Stimulated activated naive CD8-positive, alpha-beta T cell treated with anti-CD3 and anti-CD28 coated beads, Interleukin-15, amount 100 ng/mL, for 72 hours (primary cell): ENCODE measurements at places on chromosomes 2 and 18.
A peak's percentile ranks its signal among the peaks of the same experiment; 100 is the strongest.

DNA sequence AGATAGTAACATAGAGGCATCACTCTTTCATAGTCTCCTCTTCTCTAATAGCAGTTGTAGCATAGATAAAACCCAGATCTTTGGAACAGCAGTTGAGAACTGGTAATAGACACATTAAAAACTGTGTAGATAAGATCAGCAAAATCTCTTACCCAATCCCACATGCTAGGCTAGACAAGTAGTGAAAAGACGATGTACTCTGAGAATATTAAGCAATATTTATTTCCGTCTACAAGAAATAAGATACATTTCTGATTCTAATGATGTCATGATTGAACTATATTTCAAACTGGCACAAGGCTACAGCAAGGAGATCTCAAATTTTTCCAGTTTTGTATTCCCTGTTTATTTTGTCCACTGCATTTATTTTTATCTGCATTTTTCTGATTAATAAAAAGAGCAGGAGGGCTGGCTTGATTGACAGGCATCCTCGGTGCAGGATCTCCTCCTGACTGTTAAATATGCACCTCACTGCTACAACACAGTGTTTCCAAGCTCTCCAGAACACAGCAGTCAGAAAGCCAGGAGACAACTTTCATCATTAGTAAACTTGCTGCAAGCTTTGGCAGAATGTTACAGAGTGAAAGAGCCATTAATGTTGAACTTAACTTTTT, 73.3 kb upstream of the ATIC start:
- DNase-seq, result no peak

GRCh38 chr2:200747668-200748618, 63.8 kb upstream of the BZW1 start:
- DNase-seq, result no peak

GRCh38 chr2:214203744-214204289, 207.0 kb upstream of the VWC2L start:
- no peak for DNase-seq

DNA sequence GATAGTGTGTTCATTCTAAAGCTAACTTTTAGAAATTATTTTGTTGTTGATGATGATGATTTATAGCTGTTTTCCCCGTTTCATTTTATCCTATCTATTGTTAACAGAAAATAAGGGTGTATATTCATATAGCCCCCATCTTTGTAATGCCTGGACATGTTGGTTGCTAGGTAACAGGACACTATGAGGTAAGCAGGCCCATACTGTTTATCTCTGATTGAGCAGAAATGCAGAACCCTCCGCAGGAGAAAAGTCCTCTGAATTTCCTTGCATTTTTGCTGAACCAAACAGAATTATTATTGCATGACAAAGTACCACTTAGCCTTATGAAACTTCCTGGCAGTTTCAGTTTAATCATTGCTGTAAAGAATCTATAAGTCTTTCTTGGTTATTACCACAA, 339.4 kb downstream of the DCC start:
- no peak for DNase-seq

- DNase-seq, result no peak
Measured at GRCh38 chr2:9258953-9259399, 52.4 kb downstream of the ASAP2 start.

- DNase-seq, result no peak
Measured at GRCh38 chr18:60568220-60568619, 195.6 kb upstream of the MC4R start.

DNA sequence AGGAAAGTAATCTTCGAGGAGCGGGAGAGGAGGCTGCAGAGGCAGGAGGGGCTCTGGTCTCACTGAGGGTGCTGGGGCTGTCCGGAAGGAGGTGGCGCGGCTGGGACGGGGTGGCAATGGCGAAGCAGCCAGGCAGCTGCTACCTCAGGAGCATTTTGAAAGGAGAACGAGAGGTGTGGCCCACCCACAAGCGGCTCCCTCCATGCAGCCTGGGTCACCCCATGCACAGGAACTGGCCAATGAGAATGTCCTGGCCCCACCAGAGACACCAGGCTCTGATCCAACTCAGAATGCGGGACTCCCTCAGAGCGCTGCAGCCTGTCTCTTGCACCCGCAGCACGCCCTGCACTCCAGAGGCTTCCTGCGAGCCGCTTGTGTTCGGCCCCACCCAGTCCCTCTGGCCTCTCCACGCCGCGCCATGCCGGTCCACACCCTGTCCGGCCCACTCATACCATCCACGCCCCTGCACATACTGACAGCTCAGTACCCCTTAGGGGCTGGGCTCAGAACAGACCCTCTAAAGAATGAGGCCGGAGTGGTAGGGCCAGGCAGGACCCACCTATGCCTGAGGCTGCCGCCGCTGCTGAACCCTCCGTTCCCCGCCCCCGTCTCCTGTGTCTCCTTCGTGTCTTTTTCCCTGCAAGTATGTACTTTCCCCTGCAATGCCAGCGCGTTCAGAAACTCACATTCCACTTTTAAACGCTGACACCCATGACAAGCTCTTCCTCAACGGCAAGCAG, 6.4 kb upstream of the BOK start:
- no peak for DNase-seq

GRCh38 chr2:118371515-118371914, 283.2 kb downstream of the INSIG2 start:
- DNase-seq, result peak; percentile 11

GRCh38 chr18:3760741-3761140, 310.8 kb downstream of the TGIF1 start:
- no peak for DNase-seq

GRCh38 chr2:105821428-105822125, 76.9 kb downstream of the NCK2 start:
- no peak for DNase-seq

GRCh38 chr2:183244300-183244844, 120.1 kb downstream of the NUP35 start:
- DNase-seq, result no peak

- no peak for DNase-seq
Measured at GRCh38 chr2:70732766-70733645, 35.0 kb downstream of the ADD2 start.

GRCh38 chr2:220043155-220043989, 415.9 kb downstream of the SLC4A3 start:
- DNase-seq, result no peak

DNA sequence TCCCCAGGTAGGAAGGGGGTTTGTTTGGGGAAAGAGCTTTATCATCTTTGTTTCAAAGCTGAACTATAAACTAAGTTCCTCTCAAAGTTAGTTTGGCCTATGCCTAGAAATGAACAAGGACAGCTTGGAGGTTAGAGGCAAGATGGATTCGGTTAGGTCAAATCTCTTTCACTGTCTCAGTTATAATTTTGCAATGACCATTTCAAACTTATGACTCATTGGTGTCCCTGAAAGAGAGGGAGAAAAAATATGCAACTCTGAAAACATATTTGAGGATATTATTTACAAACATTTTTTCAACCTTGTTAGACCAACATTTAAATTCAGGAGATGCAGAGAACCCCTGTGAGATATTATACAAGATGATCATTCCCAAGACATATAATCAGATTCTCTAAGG, 95.7 kb downstream of the EFEMP1 start:
- no peak for DNase-seq

GRCh38 chr2:215521031-215521430, 85.2 kb upstream of the FN1 start:
- no peak for DNase-seq

DNA sequence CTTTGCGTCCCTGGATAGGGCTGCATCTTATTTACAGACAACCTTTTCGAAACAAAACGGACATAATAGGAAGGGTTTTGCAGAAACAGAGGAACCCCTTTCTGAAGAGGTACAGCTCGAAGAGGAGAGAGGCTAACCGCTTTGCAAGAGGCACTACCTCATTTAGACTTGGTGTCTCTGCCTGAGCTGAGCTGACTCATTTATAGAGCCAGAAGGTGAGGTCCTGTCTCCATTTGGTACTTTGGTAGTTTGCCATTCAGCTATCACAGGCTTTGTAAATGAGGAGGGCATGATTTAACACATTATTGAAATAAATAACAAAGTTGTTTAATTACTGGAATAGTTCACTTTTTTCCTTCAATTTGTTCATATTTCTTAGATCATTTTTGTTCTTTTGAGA, 2.2 kb upstream of the NXPH2 start:
- no peak for DNase-seq

DNA sequence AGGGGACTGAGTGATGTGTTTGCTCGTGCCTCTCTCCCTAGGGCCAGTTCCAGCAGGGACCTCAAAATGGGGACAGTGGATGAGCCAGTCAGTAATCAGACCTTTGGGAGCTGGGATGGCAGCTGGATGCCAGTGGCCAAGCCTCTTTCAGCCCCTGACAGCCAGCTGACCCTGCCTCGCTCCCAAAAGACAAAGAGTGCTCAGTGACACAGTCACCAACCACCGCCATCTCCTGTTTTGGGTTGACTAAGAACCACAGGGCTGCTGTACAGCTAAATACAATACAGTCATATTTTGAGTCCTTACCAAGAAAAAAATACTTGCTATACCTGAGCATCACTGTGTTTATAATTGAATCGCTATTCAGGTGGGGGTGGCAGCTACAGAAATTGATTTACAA, 75.7 kb downstream of the POU3F3 start:
- no peak for DNase-seq

DNA sequence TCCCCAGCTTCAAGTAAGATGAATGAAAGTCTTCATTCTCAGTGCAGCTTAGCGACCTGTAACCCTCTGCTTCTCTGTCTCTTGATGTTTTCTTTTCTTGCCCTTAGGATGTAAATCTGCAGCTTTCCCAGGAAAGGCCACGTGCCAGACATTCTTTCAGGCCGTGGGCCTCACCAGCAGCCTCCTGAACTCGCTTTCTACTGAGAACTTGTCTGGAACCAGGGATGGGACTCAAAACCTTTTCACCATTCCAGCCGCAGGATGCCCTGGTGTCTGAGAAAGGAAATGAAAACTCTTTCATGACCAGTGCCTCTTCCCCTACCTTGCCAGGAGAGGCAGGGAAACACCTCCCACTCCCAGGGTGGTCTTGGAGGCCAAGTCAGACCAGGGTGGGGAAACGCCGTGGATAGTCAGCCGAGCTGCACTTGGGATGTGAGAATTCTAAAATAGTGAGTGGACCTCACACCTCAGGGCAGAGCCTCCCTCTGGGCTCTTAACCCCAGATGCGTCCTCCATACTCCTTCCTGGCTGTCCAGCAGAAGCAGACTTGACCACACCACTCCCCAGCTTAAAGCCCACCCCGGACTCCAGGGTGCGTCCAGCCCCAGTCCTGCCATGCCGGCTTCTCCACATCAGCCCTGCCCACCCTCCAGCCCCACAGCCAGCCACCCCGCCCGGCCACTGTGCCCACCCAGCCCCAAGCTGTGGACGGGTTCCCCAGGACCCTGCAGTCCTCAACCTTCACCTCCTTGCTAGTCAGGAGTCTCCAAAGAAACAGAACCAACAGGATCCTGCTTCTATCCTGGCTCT, 115.5 kb downstream of the TWIST2 start:
- no peak for DNase-seq

DNA sequence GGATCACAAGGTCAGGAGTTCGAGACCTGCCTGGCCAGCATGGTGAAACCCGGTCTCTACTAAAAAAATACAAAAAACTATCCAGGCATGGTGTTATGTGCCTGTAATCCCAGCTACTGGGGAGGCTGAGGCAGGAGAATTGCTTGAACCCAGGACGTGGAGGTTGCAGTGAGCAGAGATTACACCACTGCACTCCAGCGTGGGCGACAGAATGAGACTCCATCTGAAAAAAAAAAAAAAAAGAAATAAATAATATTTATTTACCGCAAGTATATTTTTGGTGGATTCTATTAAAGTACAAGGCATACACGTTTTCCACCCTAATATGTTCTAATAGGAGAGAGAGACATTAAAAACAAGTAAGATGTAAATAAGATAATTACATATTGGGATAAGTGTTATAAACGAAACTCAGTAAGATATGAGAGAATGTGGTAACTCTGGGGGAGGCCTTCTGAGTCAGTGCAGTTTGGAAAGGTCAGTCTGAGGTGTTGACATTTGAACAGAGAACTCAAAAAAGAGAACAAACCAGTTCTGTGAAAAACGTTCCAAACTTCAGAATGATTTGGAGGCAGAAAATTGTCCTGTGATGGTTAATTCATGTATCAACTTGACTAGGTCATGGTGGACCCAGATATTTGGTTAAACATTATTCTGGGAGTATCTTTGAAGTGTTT, 8.8 kb upstream of the POLI start:
- DNase-seq, result peak; percentile 41

DNA sequence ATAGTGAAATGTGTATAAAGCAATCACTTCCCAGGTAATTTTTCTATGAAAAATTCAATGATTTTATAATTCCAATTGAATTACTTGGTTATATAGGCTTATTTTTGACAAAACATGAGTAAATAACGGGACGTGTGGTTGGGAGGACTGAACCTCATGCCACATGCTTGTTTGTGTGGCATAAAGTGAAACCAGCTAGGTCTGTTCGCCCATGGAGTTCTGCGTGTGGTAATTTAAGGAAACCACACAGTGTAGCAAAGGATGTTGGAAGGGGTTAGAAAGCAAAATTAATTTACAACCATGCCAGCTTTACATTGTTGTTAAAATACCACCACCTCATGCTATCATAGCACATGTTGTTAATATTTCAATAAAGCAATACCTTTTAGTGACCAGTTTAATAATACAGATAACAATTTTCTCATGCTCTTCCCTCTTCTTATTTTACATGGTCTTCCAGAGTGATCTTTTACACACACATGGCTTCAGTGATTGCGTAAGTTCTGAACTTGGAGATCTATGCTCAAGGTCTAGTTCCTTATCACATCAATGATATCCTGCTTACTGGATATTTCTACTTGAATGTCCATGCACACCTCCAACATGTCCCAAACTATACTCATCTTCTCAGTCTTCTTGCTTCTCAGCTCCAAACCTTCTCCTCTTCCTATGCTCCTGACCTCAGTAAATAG, 156.4 kb upstream of the ITGA4 start:
- DNase-seq, result peak; percentile 53

DNA sequence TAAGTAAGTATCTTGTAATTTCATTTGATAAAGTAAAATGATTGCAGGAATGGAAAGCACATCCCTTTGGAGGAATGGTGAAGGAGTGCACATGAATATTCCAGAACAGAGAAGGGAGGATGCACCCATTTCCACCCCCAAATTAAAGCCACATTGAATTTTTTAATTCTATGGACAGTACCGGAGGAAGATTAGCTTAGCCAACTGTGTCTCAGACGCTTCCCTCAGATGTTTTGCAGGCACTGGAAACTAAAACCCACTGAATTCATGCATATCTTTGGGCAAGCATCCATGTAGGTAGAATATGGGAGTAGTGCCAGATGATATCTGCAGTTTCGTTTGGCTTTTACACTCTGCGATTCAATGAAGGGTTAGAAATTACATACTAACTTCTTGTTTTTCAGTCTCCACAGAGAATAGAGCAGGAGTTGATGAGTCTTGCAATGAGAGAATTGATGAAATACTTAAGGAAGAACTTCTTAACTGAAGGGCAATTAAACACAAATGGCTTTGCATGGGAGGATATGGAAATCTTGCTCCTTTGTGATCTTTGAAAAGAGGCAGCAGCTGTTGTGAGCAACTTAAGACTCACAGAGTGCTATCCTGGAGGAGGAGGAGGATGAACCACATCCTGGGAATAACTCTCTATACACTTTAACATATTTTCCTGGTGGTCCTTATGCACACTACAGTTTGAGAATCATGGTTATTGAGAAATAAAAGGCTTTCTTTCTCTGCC, 71.7 kb upstream of the MYO3B start:
- no peak for DNase-seq
